Iris pigment epithelial cell (primary cell): ENCODE measurements at places on chromosomes 3 and 15.

- peak; percentile 24 for DNase-seq
Observed at GRCh38 chr3:23219117-23219516, 16.0 kb downstream of the UBE2E2 start.

DNA sequence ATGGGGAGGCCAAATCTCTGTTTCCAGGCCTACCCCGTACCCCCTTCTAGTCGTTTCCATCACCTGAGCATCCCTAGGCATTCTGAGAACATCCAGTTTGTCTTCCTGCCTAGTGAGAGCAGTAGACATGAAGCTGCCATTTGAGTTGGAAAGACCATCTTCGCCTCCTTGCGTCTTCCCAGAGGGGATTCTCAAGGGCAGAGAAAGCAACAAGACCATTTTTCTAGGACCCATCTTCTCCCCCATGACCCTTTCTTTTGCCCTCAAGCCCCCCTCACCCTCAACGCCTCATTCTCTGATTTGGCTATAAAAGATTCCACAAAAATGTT, 148.7 kb upstream of the BHLHE40 start:
- no peak for DNase-seq

- no peak for DNase-seq
Observed at GRCh38 chr3:155241579-155241978, 51.9 kb downstream of the STRIT1 start.

DNA sequence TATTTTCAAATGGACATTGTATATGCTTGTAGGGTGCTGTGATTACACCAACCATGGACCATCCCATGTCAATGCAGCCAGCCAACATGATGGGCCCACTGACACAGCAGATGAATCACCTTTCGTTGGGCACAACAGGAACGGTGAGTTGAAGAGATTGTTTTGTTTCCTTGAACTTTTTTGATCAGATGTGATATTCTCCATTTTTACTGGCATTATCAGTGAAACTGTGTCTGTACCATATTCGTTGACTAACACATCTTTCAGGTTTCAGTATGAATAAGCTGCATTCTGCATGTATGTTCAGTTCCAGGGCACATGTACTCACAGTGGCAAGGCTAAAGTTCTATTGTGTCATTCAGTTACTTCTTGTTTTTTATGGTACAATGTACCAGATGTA, 655.2 kb downstream of the RBMS3 start:
- DNase-seq, result no peak

GRCh38 chr15:98713585-98714001, 65.3 kb downstream of the IGF1R start:
- no peak for DNase-seq
